ENCODE measurements at places on chromosomes 12 and 14. TPM values are rescaled to one million over a fixed set of nuclear protein-coding genes. Genes with fewer than 3 reads are reported as not detected.

DNA sequence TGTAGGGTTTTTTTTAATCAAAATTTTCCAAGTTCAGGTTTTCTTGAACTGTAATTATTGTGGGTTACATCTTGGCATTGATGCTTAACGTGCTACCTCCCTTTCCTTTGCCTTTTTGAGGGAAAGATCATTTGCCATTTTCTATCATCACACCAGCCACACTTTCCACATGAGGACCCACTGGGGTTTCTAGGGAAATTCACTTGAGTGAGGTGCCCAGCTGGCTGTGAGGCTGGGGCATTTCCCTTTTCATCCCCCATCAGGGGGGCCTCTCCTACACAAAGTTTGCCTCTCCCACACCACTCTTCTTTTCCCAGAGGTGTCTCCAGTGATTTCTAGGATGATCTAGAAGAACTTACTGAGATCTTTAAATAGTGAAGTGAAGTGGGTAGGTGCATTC lies 335.7 kb downstream of the BMP4 start:
- no peaks in the 10 kb centered on the region for H3K27me3 ChIP-seq
- no peak overlapping the region for H3K4me3 ChIP-seq
- no peaks in the 10 kb centered on the region for H3K4me1 ChIP-seq
- no peak overlapping the region for H3K27ac ChIP-seq
- DNase-seq = no peak

- no peaks in the 10 kb centered on the region for H3K27me3 ChIP-seq
- no peaks in the 10 kb centered on the region for H3K36me3 ChIP-seq
- H3K27ac ChIP-seq = no peak overlapping the region
These were observed 201.3 kb downstream of the GPHN start for GRCh38 chr14:66709291-66709690.

GRCh38 chr12:17020765-17021164 lies 414.8 kb upstream of the LMO3 start:
- no peak overlapping the region for H3K27ac ChIP-seq
- no peaks in the 10 kb centered on the region for H3K4me1 ChIP-seq
- H3K27me3 ChIP-seq = no peaks in the 10 kb centered on the region
- H3K36me3 ChIP-seq = no peaks in the 10 kb centered on the region

DNA sequence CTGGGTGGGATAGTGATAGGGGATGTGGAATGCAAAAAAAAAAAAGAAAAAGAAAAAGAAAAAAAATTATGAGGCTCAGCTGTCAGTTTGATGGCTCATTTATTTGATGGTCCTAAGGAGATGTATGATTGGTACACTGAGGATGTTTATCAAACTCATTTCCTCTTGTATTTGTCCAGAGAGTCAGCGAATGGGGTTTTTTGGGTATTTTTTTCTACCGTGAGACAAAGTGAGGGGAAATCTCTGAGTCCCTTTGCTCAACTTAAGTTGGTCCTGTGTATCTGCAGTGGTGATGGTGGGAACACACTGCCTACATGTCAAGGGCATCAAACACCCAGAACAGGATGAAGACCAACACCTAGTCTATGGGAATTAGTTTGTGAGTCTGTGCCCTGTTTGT lies 176.9 kb upstream of the HIF1A start:
- H3K27ac ChIP-seq = no peak overlapping the region
- H3K4me1 ChIP-seq = no peaks in the 10 kb centered on the region
- DNase-seq = no peak
- no peak overlapping the region for H3K4me3 ChIP-seq
- no peaks in the 10 kb centered on the region for H3K27me3 ChIP-seq

DNA sequence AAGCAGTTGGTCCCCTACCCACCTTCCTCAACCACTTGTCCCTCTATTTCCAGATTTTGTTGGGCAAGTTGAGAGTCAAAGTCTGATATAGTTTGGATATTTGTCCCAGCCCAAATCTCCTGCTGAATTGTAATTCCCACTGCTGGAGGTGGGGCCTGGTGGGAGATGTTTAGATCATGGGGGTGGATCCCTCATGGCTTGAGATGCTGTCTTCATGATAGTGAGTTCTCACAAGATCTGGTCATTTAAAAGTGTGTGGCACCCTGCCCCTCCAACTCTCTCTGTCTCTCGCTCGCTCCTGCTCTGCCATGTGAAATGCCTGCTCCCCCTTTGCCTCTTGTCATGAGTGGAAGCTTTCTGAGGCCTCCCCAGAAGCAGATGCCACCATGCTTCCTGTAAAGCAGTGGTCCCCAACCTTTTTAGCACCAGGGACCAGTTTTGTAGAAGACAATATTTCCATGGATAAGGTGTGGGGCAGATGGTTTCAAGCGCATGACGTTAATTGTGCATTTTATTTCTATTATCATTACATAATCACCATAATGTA lies 37.3 kb upstream of the BCL11B start:
- no peak overlapping the region for H3K4me3 ChIP-seq
- H3K36me3 ChIP-seq = no peaks in the 10 kb centered on the region
- no peaks in the 10 kb centered on the region for H3K4me1 ChIP-seq

Gene PZP
- total RNA-seq = not detected

DNA sequence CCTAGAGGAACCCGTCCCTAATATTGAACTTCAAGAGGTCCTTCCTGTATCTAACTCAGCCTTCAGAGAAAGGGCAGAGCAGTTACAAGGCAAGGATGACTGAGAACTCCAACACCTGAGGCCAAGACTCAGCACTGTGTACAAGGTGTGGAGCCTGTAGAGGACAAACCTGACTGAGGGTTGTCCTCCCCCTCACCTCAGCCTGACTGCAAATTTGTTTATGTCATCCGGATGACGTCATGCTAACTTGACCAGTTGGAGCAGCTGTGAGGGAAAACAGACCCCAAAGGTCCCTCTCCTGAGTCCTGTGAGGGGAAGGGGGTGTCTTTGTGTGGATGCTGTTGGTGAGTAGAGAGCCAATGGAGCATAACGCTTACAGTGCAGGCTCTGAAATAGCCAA lies 4.3 kb downstream of the CRACR2A start:
- H3K36me3 ChIP-seq = no peaks in the 10 kb centered on the region
- H3K27ac ChIP-seq = no peak overlapping the region
- no peaks in the 10 kb centered on the region for H3K27me3 ChIP-seq
- H3K4me1 ChIP-seq = no peaks in the 10 kb centered on the region
- no peak for DNase-seq
